ENCODE measurements at places on chromosomes 2 and 18. TPM values are rescaled to one million over a fixed set of nuclear protein-coding genes. Genes with fewer than 3 reads are reported as not detected.

Gene RND3
- total RNA-seq: not detected

Gene TANK
- total RNA-seq: 72.2 TPM

Gene DSG2
- total RNA-seq: 1.3 TPM

Gene POTEJ
- not detected for total RNA-seq

Gene CDKL4
- total RNA-seq: 0.59 TPM

Gene NOSTRIN
- not detected for total RNA-seq

Gene UGT1A5
- total RNA-seq: not detected

Gene LOXL3
- 1.9 TPM for total RNA-seq

Gene CD8B2
- total RNA-seq: not detected

Gene COBLL1
- total RNA-seq: 0.02 TPM

Gene PARD6G
- total RNA-seq: 0.05 TPM

Gene TLX2
- total RNA-seq: 1.1 TPM

Gene ABHD1
- 0.52 TPM for total RNA-seq
